ENCODE measurements at places on chromosomes 7 and 10. TPM values are rescaled to one million over a fixed set of nuclear protein-coding genes. Genes with fewer than 3 reads are reported as not detected.

DNA sequence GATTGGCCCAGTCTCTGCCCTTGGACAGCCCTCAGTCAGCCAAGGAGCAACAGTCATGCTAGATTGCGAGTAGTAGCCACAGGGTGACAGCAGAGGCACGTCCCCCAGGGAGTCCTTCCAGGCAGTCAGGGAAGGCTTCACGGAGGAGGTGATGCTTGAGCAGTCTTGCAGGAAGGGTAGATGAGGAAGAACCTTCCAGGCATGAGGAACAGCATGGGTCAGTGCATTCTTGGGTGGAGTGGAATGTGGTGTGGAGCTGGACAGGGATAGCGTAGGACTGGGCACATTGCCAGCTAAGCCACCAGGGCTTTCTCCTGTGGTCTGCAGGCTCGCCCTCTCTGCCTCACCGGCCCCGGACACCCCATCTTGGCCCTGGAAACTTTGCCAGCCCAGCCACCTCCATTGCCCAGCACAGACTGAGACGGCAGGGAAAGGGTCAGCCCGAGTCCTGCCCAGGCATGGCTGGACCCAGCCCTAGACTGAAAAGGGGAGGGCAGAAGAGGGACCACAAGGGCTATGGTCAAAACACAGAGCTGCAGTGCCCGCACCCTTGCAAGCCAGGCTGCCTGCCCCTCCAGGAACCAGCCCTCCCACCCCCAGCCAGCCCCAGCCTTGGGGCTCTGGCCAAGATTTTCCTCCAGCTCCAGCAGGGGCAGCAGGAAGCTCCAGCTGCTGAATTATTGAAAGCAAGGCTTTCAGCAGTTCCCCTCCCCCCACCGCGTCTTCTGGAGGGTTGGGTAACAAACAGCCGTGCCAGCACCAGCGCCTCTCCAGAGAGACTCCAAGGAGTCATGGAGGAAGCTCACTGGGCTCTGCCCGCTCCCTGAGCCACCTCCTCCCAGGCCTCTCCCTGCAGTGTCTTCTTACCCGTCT lies 18.7 kb downstream of the SRRM3 start:
- no peak for DNase-seq

DNA sequence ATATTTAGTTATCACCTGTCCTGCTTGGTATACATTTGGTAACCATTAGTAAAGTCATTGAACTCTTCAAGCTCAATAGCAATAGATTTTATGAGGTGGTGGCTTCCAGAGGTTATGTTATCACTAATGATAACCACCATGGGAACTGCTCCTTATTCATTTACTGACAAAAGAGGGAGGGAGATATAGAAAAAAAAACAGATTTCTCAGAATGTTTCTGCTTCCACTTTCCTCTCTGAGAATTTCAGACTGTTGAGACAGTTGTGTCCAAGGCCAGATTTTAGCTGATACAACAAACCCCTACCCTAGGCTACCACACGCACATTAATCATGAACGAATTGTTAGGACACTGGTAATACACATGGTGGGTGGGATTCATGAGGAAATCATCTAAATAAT lies 154.0 kb upstream of the AOAH start:
- no peak for DNase-seq

- no peak for DNase-seq
Observed at GRCh38 chr10:118107541-118107940, 60.8 kb upstream of the RAB11FIP2 start.

- no peak for DNase-seq
Observed at GRCh38 chr7:15475808-15476530, 85.8 kb downstream of the AGMO start.

GRCh38 chr10:61702584-61702983 lies 39.9 kb downstream of the CABCOCO1 start:
- no peak for DNase-seq

DNA sequence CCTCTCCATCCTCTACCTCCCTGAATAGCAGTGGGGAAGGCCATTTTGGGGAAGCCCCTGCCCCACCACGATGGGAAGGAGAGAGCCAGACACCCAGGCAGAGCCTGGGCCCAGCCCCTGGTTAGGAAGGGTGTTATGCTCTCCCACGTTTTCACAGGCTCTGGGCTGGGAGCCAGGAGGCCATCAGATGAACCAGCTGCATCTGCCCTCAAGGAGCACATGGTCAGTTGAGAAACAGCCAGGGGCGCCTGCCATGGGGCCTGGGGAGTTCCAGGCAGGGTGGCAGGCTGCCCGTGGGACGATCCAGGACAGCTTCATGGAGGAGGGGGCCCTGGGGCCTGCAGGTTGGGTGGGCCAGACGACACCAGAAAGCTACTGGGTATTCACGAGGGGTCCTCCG lies 47.5 kb downstream of the CAMK2B start:
- DNase-seq: no peak

- no peak for DNase-seq
Observed at GRCh38 chr7:130275826-130276297, 9.2 kb downstream of the CPA2 start.

GRCh38 chr10:101773923-101774588 lies 1.9 kb downstream of the FGF8 start:
- no peak for DNase-seq

GRCh38 chr7:121885166-121885920 lies 12.4 kb downstream of the PTPRZ1 start:
- no peak for DNase-seq

DNA sequence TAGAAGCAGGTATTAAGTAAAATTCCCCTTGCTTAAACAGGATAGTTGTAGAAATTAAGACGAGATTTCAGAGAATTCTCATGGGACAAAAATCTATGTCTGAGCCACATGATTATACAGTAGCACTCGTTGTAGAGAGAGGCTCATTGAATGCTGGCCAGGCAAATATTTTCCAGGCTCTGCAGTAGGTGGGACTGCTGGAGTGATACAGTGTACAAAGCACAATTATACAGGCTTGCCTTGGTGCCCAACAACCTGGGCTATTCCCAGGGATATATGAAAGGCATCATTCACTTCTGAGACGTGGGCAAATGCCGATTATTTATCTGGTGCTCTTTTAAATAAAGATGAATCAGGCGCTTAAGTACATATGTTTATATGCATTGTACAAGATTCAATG lies 380.6 kb downstream of the PHTF2 start:
- DNase-seq: no peak

- DNase-seq: no peak
Observed at GRCh38 chr10:972763-973162, 15.5 kb upstream of the GTPBP4 start.

GRCh38 chr10:46558392-46559185 lies 2.1 kb upstream of the GPRIN2 start:
- DNase-seq: no peak

- no peak for DNase-seq
Observed at GRCh38 chr10:63553031-63553430, 31.8 kb downstream of the REEP3 start.

GRCh38 chr7:74290981-74291441 lies 1.8 kb downstream of the CLIP2 start:
- DNase-seq: no peak

DNA sequence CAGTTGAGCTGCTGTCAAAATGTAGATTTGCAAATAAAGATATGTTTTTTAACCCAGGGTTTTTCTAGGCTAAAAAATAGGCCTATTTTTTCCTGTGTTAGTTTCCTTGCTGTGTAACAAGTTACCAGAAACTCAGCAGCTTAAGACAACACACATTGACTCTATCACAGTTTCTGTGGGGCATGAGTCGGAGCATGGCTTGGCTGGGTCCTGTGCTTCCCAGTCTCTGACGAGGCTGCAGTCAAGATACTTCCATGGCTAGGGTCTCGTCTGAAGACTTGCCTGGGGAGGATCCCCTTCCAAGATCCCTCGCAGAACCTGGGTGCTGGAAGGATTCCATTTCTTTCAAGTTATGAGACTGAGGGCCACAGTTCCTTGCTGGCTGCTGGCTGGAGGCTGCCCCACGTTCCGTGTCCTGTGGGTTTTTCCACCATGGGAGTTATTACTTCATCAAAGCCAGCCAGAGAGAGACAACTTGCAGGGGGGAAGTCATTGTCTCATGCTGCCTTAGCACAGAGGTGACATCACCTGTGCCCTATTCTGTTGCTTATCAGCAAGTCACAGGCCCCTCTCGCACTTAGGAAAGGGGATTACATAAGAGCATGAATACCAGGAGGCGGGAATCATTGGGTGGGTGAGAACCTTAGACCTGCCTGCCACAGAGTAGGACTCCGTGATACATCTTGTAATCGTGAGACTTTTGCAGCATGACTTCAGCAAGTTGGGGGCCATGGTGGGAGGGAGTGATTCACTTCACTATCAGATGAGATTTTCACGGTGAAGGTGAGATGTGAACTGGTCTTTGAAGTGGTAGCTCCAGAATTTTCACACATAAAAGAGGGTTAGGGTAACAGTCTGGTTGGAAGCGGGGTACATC lies 77.9 kb downstream of the CCNY start:
- DNase-seq: no peak

DNA sequence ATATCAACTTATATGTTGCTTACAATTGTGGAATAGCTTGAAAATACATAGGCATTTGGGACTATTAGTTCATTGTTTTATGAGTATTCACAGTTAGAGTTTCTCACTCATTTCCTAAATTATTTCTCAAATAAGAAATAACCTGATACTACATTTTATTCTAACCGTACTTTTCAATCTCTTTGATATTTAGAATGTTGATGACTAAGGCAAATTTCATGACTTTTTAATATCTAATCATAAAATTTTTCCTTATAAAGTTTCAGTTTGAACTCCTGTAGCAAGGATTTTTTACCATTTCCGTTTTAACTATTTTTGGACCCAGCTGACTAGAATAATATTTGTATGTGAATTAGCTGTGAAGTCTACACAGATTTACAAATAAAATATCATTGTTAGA lies 41.3 kb upstream of the GNAI1 start:
- DNase-seq: no peak

GRCh38 chr7:70676243-70676642 lies 455.7 kb upstream of the GALNT17 start:
- DNase-seq: no peak

DNA sequence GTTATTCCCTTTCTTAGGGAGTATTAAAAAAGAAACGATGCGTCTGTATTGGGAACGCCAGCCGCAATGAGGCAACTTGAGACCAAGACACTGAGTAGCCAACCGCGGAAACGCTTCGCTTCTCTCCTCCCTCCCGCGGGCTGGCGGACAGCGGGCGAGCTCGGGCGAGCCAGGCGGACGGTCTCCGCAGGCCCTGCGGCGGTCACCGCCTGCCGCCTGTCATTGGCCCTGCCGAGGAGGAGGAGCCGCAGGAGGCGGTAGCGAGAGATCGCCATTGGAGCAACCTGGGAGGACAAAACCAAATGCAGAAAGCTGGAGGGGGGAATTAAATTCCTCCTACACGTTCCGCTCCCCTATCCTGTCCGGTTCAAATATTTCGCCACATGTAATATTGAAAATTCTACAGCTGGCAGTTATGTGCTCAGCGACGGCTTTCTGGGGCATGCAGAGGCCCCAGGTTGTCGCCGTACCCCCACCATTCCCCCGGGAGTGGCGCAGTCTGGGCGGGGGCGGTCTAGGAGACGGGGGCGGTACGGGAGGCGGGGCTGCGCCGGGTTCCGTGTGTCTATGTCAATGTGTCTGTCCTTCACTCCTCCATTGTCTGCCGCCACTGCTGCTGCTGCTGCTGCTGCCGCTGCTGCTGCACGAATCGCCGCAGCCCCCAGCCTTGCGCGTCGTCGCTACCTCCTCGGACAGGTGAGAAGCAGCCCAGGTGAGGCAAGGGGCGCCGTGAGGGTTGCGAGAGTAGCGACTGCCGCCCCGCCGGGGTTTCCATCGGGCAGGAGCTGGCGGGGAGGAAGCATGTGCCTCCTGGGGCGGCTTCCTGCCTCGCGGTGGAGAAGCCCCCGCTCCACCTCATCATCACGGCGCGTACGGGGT lies at the start of the genes ANKMY2 and BZW2:
ANKMY2 (minus strand) TSS at position 162 of the 879 bp plus-strand sequence. CDS start 181 bp downstream, outside the sequence.
BZW2 (plus strand) TSS at position 589 of the 879 bp plus-strand sequence. CDS start 19,263 bp downstream, outside the sequence.
- DNase-seq: peak; percentile 93

DNA sequence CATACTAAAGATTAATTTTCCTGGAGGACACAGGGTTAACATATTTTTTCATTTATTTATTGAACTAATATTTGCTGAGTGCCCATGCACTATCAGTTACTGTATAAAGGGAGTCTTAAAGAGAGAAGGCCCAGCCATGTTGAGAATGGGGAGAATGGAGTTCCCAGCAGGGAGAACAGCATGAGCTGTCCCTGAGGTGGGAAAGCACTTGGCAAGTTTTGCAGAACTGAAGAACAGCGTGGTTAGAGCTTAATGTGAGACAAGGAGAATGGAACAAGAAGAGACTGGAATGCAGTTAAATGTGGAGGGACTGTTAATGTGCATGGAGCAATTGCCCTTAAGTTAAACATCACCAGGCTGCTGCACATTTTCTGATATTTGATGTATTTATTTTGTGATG lies 435.4 kb downstream of the SUGCT start:
- DNase-seq: no peak

- no peak for DNase-seq
Observed at GRCh38 chr7:112790586-112791003, 402 bp upstream of the TMEM168 start.

- no peak for DNase-seq
Observed at GRCh38 chr7:2687338-2687869, 598 bp upstream of the AMZ1 start.

INPP5A gene
- polyA plus RNA-seq: 2.7 TPM

MSMB gene
- not detected for polyA plus RNA-seq

BEND7 gene
- polyA plus RNA-seq: not detected

PPP1R3C gene
- not detected for polyA plus RNA-seq

LAMB1 gene
- polyA plus RNA-seq: 0.95 TPM

CLDN3 gene
- not detected for polyA plus RNA-seq

TRIM73 gene
- 1.5 TPM for polyA plus RNA-seq

TUBB8 gene
- polyA plus RNA-seq: not detected

EZH2 gene
- polyA plus RNA-seq: 4.5 TPM
